AG08395 (cell line): ENCODE measurements at places on chromosomes 2 and 18.

- no peak for DNase-seq
Observed at GRCh38 chr2:28776471-28776870, 24.8 kb downstream of the PPP1CB start.

GRCh38 chr2:237509905-237510304 is 22.9 kb downstream of the MLPH start:
- no peak for DNase-seq

DNA sequence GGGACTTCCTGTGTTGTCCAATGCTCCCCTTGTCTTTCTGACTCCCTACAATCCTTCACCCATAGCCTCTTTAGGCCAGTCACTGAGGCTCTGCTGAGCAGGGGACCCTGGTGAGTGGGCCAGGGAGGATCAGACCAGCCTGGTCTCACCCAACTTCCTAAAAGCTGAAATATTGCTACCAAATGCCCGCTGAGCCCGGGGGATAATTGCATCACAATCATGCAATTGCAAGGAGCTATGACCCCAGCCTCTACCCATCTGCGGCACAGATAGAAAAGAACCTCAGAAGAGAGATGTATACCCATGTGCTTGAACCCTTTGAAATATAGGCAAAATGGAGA is 3.7 kb upstream of the SP100 start:
- DNase-seq = no peak

- DNase-seq = no peak
Observed at GRCh38 chr2:230557065-230557464, 141.1 kb downstream of the SP100 start.

DNA sequence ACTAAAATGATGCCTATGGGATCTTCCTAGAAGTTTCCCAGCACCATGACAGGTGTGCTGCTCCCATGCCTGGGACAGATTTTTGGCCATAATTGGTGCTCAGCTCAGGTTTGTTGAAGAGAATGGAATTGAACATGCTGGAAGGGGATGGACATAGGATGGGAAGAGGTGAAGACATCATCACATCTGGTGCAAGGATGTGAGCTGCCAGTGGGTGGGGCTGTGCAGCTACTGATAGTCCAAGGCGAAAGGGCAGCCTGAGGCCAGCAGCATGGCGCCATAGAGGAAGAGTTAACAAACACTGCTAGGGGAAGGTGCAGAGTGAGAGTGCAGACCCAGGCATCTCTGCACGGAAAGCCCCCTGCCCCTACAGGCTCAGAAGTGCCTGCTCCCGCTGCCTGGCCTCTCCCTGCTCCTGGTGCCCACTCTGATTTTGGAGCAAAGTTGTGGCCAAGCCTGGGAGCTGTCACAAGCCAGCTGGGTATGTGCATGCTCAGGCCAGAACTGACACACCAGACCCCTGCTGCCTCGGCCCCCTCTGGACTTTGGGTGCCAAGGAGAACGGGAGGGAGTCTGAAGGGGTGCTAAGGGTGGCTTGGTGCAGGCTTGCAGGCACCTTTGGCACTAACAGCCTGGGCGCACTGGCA is 178.6 kb downstream of the ZBTB7C start:
- peak; percentile 77 for DNase-seq

GRCh38 chr2:68258851-68259250 is 6.5 kb upstream of the PPP3R1 start:
- peak; percentile 33 for DNase-seq

DNA sequence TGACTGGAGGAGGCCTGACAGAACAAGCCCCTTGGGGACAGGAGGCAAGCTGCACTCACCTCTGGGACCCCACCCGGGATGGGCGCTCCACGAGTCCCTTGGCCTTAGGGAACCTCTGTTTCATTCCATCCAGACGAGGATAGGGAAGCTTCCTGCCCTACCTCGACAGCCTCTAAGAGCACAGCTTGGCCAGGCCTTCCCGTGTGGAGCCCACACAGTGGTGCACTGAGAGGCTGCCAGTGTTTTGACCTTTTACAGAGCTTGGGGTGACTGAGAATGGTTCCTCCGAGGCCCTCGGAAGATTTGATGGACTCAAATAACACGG is 91.4 kb upstream of the SMAD7 start:
- DNase-seq = no peak

GRCh38 chr2:236503583-236503982 is 66.0 kb upstream of the ACKR3 start:
- DNase-seq = no peak

DNA sequence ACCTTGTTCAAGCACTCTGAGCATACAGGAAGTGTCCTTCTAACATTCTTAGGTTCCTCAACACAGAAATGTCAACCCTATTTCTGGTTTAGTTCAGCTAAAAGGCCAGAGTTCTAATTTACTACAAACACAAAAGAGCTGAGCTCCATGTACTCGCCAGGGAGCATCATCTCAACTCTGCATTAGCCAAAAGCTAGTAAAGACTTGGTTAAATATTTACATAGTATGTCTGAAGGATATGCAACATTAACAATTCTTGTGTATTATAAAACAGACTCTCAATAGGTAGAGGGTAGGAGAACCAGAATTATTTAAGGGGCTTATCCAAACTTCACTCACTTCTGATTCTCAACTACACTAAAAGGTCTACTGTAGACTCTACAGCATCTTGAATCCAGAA is 154.6 kb downstream of the THADA start:
- DNase-seq = no peak

GRCh38 chr2:157291018-157291417 is 33.5 kb downstream of the GALNT5 start:
- DNase-seq = no peak
